ENCODE measurements at places on chromosomes 4 and X.
A peak's percentile ranks its signal among the peaks of the same experiment; 100 is the strongest.

DNA sequence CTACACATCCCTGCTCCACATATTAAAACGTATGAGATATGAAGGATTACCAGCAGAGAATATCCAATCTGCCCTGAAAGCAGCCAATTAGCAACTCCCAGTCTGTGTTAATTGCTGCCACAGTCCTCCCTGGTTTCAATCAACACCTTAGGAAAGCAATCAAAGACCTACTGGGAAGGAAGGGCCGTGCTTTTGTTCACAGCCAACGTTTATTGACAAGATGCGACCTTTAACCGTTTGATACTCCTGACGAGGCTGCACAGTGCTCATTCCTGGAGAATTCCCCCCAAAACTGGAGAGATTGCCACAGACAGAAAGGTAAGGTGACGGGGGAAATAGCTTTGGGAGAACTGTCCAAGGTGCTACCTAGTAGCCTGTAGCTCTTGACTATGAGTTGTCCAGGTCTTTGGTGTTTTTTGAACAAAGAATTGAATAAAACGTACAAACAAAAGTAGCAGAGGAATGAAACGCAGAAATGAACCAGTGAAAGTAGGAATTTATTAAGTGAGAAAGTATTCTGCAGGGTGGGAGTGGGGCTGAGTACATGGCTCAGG lies 596.5 kb downstream of the NLGN4X start:
- no peak for DNase-seq

DNA sequence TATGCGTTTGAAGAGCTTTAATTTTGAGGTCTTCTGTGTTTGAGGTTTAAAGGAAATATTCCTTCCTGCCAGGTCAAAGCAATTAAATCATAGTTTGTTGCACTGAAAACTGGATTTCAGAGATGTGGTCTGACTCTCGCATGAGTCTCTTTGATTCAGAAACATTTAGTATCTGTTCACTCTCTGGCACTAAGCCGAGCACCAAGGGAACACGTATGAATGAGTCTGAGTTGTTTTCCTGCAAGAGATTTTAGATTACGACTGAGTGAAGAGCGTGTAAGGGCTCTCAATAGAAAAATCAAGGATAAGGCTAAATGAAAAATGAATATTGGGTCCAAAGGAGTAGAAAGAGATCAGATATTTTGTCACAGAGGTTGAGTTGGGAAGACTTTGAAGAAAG lies 875.4 kb upstream of the PRKX start:
- DNase-seq, result no peak

DNA sequence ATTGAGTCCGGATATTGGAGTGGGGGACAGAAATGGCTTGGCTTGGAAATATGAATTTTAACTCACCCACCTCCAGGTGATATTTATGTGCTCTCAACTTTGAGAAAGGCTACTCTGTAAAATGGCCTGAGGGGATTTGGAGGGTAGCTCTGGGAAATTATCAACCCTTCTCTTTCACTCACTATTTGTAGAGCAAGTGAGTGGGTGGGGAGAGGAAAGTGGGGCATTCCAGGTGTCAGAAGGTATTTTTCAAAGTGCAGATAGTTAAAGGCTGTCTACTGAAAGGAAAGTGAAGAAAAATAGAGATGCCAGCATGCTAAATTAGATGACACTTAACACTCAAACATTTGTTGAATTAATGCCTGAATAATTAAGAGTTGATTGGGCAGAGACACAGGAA lies 44.1 kb downstream of the TMEM164 start:
- no peak for DNase-seq

- no peak for DNase-seq
Observed at GRCh38 chr4:154625971-154626370, 13.5 kb upstream of the FGG start.

DNA sequence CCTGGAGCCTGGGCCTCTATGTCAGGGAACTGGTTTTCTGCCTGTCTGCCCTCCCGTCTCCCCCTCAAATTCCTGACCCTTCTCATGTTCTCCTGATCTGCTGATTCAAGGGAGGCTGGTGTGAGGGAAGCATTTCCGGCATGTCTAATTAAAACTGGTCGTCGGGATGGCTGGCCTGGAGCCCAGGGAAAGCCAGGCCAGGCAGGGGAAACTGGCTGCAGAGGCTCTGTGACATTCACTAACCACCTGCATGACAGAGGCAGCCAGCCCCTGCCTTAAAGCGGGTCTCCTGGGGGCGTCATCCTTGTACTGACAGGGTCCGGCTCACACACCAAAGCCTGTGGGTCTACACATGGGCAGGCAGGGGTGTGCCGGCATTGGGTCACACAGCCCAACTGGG lies 35.2 kb downstream of the ABLIM2 start:
- no peak for DNase-seq

DNA sequence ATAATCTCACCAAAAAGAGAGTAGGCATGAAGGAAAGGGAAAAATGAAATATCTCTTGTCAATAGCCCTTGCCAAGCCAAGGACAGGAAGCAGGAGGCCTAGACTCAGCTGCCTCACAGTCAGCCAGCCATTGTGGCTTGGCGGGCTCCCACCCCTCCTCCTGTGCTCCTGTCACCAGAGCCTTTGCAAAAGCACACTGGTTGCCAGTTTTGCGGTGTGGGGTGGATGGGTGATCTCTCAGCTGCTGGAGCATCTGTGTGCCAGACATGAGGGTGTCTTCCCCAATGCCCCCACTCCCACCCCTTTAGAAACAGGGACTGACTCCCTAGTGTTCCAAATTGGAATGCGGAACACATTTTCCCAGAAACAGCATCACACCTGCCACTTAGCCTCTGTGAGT lies 26.1 kb downstream of the ARHGEF6 start:
- no peak for DNase-seq

- DNase-seq, result no peak
Observed at GRCh38 chr4:129144755-129145206, 48.8 kb downstream of the C4orf33 start.

- no peak for DNase-seq
Observed at GRCh38 chr4:93355411-93355810, 473.1 kb upstream of the ATOH1 start.

DNA sequence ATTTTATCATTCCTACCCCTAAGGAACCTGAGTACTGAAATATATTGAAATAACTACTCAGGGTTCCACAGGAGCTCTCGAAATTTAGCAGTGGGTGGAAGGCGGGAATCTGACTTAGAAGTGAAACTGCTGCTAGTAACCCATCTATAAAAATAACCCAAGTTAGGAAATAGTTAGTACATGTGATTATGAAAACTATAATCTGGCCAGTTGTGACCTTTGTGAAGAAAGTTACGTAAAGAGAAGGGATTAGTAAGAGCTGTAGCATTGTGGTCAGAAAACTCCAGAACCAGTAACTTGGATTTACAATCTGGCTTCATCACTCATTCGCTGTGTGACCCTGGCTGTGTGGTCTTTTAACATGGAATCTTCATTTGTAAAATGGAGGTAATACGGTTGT lies 175.5 kb downstream of the RAPGEF2 start:
- DNase-seq, result no peak

DNA sequence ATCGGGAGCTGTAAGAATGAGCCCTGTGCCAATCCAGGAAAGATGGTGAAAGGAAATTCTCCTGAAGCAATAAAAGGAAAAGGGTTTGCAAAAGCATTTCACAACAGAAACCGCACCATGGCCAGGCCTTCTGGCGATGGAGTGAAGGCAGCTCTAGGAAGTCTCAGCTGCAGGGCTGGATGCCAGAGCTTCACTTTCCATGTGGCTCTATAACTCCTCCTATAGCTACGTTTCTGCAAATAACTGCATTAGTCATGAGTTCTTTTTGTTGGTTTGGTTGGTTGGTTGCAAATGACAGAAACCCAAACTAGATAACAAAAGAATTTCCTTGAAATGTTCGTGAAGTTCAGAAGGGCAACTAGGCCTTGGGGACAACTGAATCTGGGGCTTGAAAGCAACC lies 84.6 kb downstream of the RELL1 start:
- no peak for DNase-seq

- no peak for DNase-seq
Observed at GRCh38 chrX:9147726-9148125, 113.8 kb upstream of the FAM9B start.

GRCh38 chr4:22500831-22501714 lies 14.8 kb downstream of the ADGRA3 start:
- DNase-seq, result no peak

GRCh38 chr4:185205697-185206342 lies 2.0 kb upstream of the CFAP97 start:
- DNase-seq, result no peak

DNA sequence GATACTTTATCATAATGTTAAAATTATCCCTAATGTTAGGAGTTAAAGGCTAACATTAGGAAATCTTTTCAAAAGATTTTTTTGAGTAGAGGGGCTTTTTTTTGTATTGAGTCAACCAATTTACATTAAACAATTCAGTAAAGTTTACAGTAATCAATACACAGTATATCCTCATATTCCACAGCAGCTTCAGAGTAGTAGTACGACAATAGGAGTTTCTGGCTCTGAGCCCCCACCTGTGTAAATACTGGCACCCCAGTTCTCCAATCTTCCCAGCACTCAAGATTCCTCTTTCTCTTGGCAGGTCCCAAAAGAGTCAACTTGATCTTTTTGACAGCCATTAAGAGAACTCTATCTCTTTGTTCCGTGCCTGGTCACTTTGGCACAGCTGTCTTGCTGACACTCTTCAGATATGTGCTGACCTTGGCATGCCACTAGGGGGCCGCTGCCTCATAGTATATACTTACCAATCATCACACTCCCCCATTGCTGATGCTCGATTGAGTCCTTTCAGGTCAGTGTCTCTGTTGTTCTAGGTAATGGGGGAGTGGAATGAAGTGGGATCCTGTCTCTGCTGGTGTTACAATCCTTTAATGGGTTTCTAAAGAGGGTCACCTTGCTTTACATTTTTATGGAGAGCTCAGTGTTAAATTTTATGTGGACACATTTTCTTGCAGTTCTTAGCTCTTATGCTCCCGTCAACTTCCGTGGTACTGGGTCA lies 19.5 kb upstream of the CCNI start:
- peak; percentile 40 for DNase-seq

GRCh38 chrX:4622486-4623167 lies 909.2 kb upstream of the PRKX start:
- no peak for DNase-seq

GRCh38 chr4:90074322-90074886 lies 52.8 kb upstream of the CCSER1 start:
- DNase-seq, result no peak

- no peak for DNase-seq
Observed at GRCh38 chr4:129223945-129224344, 128.0 kb downstream of the C4orf33 start.

GRCh38 chr4:40909363-40909876 lies 159.7 kb downstream of the NSUN7 start:
- DNase-seq, result no peak

DNA sequence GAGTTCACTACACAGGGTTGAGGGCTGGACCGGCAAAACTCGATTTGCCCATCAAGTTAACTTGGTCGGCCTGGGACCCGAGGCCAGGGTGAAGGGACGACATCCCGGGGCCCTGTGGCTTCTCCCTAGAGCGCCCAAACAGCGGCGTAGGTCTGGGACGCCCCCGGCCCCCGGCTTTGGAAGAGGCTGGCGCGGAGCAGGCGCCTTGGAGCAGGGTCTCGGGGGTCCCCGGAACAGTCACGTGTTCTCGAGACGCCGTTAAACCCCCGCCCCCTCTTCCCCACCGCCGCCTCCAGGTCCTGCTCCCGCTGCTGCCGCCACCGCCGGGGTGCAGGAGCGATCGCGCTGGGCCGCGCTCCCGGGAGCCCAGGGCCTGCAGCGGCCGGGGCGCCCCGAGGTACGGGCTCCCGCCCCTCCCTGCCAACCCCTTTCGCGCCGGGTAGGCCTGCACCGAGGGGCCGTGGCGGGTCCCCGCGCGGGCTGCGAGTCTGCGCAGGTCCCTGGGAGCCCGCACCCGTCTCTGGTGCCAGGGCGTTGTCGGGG lies at the start of gene NPY5R:
TSS of gene NPY5R (plus strand) at position 289 of the 543 bp plus-strand sequence. CDS start 6,382 bp downstream, outside the sequence.
- DNase-seq, result no peak

GRCh38 chrX:124441971-124442590 lies 95.7 kb downstream of the SH2D1A start:
- DNase-seq, result no peak

- DNase-seq, result no peak
Observed at GRCh38 chrX:18017411-18017810, 156.3 kb upstream of the RAI2 start.

DNA sequence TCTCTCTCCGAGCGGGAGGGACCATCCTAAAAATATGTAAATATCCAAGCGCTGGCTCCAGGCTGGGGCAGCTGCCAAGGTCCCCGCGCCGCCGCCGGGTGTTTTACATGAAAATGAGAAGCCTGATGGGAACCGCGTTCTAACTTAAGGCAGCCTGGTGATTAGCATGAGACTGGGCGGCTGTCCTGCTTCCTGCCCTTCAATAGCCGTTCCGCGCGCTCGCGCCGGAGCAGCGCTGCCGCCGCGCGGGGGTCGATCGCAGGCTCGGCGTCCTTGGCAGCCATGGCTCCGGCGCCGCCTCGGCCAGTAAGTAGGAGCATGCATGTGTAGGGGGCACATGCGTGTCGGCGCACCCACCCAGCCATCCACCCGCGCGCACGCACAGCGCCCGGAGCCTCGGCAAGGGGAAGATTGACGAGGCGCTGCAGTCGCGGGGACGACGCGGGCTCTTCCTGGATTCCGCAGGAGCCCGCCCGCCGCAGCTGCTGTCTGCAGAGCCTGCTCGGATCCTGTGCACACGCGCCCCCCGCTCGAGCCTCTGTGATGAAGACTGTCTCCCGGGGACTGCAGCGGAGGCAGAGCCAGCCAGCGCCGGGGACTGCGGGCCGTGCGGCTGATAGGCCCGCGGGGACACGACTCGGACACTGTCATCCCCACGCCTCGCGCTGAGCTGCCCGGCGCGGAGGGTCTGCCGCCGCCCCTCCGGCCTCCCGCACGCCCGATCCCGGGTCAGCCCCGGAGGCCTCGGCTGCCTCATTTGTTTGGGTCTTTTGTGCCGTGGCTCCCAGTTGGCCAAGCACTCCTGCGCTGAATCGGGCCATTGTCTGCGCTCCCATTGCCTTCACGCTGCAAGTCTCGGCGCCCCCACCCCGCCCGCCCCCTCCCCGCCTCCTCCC lies 734 bp downstream of the STOX2 start:
- DNase-seq, result peak; percentile 2

DNA sequence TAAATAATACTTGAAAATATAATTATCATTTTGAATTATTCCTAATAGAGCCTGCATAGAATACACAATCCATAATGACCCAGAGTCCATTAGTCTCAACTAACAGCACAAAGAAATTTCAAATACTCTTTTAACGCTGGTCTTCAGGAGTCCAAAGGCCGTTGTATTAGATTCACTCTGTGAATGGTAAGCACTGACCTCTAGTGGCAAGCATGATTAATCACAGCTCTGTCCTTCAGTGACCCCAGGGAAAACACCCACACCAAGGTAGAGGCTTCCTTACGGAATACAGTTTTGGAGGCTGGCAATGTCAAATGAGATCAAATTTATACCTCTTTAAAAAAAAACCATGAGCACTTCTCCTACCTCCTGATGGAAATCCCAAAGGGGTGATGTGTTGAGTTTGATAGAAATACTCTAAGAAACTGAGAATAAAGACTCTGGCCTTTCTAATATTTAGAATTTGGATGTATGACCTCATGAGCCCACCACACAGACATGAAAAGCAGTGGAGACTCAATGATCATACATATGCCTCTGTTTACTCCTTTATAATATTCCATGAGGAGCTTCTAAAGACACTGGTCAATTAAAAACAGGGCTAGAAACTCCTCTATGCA lies 147.2 kb upstream of the DKK2 start:
- no peak for DNase-seq
